ENCODE measurements at places on chromosomes 16 and 17. TPM values are rescaled to one million over a fixed set of nuclear protein-coding genes. Genes with fewer than 3 reads are reported as not detected.

- peak; percentile 73 for DNase-seq
- peaks cover 6% of the 10 kb centered on the region for H3K4me1 ChIP-seq
- no peak overlapping the region for H3K4me3 ChIP-seq
- peaks cover 6% of the 10 kb centered on the region for H3K27me3 ChIP-seq
- H3K36me3 ChIP-seq = no peaks in the 10 kb centered on the region
Observed at GRCh38 chr17:39014044-39014794, 47.0 kb upstream of the FBXO47 start.

- no peaks in the 10 kb centered on the region for H3K36me3 ChIP-seq
- H3K4me3 ChIP-seq = no peak overlapping the region
- no peak overlapping the region for H3K27ac ChIP-seq
- H3K27me3 ChIP-seq = peaks cover 4% of the 10 kb centered on the region
- no peak for DNase-seq
Observed at GRCh38 chr17:77840513-77841165, 117.9 kb upstream of the TNRC6C start.

- peaks cover 8% of the 10 kb centered on the region for H3K4me1 ChIP-seq
- DNase-seq = peak; percentile 19
- no peaks in the 10 kb centered on the region for H3K27me3 ChIP-seq
- no peak overlapping the region for H3K27ac ChIP-seq
- H3K4me3 ChIP-seq = peak overlapping the region; percentile 10
- H3K36me3 ChIP-seq = no peaks in the 10 kb centered on the region
Observed at GRCh38 chr17:50944054-50944901, 78.1 kb upstream of the TOB1 start.

- no peak overlapping the region for H3K4me3 ChIP-seq
- H3K36me3 ChIP-seq = no peaks in the 10 kb centered on the region
- H3K27me3 ChIP-seq = no peaks in the 10 kb centered on the region
- H3K4me1 ChIP-seq = peaks cover 2% of the 10 kb centered on the region
- H3K27ac ChIP-seq = no peak overlapping the region
Observed at GRCh38 chr16:85451641-85452363, 161.3 kb upstream of the GSE1 start.

DNA sequence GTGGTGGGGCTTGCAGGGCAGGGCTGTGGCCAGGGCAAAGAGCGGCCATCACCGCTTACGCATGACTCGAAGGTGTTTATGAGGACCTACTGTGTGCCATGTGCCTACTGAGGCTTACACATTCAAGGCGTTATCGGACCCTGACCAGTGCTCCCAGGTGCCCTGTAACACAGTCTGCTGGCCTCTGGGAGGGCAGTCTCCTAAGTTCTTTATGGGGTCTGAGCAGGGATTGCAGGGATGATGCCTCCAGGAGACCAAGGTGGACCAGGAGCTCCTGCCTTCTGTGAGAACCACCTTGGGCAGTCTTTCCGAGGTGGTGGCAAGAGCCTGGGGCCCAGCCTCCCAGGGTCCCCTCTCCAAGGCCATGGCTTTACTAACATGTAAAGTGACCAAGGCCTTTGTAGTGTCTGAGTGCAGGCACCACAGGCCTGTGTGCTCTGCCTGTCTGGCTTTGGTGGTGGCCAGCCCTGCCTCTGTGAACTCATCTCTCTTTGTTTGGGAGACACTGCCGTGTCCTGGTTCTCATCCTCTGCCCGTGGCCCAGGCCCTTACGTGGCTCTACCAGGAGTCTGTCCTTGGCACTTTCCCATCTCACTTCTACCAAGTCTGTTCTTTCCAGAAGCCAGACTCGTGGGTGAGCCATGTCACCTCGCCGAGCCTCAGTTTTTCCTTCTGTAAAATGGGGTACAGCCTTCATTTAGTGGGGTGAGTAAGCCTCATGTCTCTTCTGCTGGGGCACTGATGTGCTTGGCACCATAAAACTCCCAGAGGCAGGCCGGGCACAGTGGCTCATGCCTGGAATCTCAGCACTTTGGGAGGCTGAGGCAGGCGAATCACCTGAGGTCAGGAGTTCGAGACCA lies 3.4 kb upstream of the SYNGR2 start:
- peaks cover 2% of the 10 kb centered on the region for H3K4me1 ChIP-seq
- no peak overlapping the region for H3K27ac ChIP-seq
- DNase-seq = no peak
- H3K27me3 ChIP-seq = no peaks in the 10 kb centered on the region
- no peak overlapping the region for H3K4me3 ChIP-seq

DNA sequence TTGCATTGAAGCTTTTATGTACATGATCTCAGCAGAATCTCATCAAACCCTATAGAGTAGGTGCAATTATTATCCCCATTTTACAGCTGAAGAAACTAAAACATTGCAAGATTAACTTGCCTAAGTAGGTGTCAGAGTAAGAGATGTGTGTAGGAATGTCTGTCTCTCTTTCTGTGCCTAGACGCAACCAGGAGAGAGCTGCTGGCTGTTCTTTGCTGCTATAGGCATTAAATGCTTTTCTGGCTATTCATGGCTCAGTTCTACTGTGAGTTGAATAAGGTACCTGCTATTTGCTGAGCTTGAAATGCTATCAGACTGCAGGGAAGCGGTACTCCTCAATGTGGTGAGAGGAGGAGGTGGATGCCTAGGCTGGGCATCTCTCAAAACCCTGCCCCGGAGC lies 17.0 kb downstream of the IRX5 start:
- no peaks in the 10 kb centered on the region for H3K36me3 ChIP-seq
- no peak for DNase-seq
- no peak overlapping the region for H3K27ac ChIP-seq
- H3K4me3 ChIP-seq = no peak overlapping the region

DNA sequence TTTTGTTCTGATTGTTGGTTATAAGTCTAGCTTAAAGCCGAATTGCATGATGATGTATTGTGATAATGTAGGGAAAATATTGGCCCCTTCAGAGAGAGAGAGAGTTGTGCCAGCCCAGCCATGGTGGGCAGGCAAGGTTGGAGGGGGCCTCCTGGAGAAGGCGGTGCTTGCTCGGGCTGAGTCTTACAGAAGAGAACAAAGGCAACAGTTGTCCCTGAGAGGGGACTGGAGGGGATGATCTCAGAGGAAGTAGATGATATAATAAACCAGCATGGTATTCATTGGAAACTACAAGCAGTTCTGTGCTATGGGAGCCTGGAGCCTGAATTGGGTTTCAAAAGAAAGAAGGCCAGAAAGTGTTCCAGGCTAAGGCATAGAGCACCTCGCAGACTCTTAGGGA lies 173.8 kb downstream of the RPTOR start:
- H3K36me3 ChIP-seq = no peaks in the 10 kb centered on the region
- H3K4me1 ChIP-seq = peaks cover 6% of the 10 kb centered on the region
- no peak for DNase-seq
- no peaks in the 10 kb centered on the region for H3K27me3 ChIP-seq
- no peak overlapping the region for H3K4me3 ChIP-seq
- no peak overlapping the region for H3K27ac ChIP-seq

SGF29 gene
- total RNA-seq = 7.7 TPM

MT1F gene
- total RNA-seq = not detected

All from IMR-90 (cell line).